Stimulated activated CD8-positive, alpha-beta memory T cell treated with anti-CD3 and anti-CD28 coated beads, Interleukin-4, amount 100 ng/mL, for 1 hour (primary cell): ENCODE measurements at places on chromosomes 4 and X.
A peak's percentile ranks its signal among the peaks of the same experiment; 100 is the strongest.

- DNase-seq = no peak
Observed at GRCh38 chrX:2928191-2928582, 952 bp downstream of the ARSD start.

DNA sequence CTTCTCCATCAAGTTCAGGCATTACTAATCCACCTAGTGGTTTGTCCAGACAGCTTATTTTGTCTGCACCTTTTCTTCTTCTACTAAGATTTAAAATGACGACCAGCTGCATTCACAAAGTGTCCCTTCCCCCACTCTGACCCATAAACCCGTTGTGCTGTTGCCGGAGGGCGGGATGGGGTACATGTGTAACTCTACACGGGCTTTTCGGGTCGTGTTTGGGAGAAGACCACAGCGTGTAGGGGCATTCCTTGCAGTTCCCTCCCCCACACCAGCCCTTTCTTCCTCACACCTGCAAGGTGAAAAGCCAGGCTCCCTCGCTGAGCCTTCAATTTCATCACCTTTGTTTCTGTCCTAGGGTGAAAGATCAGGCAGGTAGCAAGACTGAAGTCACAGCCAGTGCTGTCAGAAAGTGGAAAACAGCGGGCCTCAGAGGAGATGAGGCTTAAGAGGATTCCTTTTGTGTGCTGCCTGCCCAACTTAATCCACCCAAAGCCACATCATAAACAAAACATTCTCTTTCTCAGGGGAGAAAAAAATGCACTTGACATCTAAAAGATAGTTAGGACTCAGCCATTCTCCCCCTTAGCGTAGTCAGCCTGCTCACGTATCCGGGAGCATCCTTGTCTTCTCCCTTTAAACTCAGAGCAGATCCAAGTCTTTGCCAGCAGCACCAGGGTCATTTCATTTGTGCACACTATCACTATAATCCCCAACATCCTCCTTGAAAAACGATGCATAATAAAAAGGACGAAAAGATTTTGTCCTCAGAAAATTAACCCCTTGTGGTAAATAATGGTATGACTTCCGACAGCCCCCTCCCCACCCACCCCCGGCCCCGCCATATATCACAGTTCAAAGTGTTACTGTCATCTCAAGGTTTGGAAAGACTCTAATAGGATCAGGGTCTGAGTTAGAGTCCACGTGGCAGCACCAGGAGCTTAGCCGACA lies 599.0 kb downstream of the RAB28 start:
- DNase-seq = no peak

GRCh38 chrX:125436855-125437254 lies 117.2 kb downstream of the TEX13C start:
- DNase-seq = no peak

DNA sequence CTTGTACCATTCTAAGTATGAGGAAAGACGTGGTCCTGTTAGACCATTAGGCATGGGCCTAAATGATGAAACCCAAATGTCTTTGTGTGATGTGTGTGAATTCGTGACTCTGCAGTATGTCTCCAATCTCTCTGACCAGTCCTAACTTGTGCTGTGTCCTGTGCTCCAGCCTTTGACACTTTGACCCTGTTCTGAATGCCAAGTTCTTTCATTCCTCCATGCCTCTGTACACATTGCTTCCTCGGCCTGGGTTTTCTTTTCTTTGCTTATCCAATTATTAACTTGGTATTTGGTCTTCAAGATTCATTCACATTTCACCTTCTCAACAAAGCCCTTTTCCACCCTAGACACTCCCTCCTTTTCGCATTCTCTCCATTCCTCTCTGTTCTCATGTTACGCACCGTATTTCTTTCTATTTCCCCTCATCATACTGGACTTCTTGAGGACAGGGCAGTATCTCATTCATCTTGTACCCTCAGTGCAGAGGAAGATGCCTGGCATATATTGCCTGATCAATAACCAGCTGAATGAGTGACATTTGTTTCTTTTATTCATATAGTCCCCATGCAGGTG lies 138.7 kb downstream of the F11 start:
- DNase-seq = no peak

GRCh38 chrX:27162496-27162895 lies 300.6 kb downstream of the PPP4R3C start:
- no peak for DNase-seq

DNA sequence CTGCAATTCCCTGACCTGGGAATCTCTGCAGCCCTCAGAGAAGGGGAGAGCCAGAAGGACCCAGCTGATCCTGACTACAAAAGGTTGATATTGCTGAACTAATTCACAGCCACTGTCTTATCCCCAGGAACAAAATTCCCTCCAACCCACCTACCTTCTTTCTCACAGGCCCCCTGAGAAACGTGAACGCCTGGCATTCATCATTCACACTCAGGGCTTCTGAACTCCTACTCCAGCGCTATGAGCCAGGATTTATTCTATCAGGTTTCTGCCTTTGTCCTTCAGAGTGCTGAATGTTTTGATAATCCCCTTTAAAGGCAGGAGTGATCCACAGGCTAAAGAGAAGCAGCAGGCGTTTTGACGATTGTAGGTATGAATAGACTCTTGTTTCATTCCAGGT lies 76.5 kb downstream of the KCNIP4 start:
- no peak for DNase-seq

GRCh38 chr4:73222466-73223257 lies 35.9 kb downstream of the ANKRD17 start:
- peak; percentile 19 for DNase-seq

- no peak for DNase-seq
Observed at GRCh38 chrX:148995661-148996060, 495.2 kb downstream of the AFF2 start.

DNA sequence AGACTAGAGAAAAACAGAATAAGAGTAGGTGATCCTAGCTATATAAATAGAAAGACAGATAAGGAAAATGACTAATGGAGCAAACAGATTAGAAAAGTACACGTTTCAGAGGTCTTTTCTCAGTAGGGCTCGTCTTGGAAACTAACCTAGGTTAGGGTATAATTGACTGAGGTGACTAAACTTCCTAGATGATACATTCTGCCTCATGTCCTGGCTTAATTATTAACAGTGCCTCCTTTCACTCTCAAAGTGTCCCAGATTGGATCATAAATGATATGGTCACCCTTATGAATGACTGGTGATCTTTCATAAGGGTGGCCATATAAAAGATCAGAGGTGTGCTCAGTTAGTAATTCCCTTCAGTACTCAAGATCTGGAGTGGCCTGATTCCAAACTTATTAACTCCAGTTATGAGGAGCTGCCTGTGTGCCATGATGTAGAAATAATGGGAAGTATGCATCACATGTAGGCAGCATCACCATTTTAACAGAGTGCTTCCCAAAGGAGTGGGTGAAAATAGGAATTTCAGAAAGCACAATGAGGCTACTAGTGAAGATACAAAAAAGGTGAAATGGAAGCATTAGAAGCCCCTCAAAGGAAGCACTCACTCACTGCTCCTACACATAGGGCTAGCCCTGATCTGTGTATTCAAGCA lies 14.7 kb upstream of the GRIA3 start:
- DNase-seq = no peak

DNA sequence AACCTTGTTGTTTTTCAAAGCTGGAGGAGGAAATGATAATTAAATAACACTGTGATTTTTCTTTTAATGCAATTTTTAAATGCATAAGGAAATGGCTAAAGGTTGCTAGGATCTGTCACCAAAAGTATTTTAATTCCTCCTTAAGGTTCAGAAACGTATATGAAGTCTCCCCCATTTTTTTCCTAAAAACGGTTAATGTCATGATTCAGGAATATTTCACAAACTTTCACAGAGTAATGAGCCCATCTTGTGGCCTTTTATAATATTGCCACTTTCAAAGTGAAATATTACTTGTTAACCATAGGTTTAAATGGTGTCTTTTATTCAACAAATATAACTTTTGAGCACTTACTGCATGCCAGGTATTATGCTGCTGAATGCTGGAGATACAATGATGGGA lies 99.5 kb upstream of the USP38 start:
- DNase-seq = no peak

GRCh38 chr4:20617678-20618396 lies 82.4 kb upstream of the PACRGL start:
- no peak for DNase-seq

GRCh38 chrX:46589977-46590723 lies 16.6 kb downstream of the CHST7 start:
- no peak for DNase-seq

DNA sequence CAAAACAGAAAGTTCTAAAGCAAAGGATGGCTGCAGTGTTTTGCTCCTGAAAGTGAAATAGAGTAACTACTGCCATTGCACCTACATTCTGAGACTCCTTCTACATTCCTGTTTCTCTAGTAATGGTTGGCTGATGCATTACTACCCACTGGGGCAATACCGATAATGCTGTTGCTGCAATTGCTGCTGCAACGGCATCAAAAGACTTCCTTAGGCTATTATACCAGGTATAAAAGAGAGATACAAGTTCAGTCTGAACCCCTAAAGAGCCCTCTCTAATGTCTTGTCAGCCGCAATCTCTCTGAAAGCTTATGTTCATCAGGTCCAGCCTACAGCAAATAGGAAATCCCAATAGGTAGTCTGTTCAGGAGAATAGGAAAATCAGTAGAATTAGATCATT lies 338.4 kb downstream of the PABPC4L start:
- DNase-seq = no peak

DNA sequence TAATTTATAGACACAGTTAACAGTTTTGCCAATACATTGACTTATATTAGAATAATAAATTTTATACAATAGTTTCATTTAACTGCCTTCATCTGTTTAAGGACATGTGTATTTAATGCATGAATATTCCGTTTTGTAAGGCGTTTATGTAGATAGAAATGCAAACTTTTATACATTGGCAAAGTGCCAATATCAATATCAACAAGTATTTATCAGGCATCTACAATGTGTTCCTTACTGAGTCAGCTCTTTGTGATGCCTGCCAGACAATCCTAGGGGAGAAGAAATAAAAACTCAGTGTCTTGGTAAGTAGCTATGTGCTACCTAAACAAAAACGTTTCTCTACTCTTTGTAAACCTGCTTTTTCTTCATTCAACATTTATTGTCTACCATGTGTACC lies 1142.2 kb downstream of the C4orf33 start:
- DNase-seq = no peak

GRCh38 chr4:150562250-150562649 lies 19.7 kb upstream of the MAB21L2 start:
- no peak for DNase-seq

- no peak for DNase-seq
Observed at GRCh38 chr4:38605753-38606586, 58.0 kb upstream of the KLF3 start.

GRCh38 chr4:3756343-3757059 lies 9.7 kb upstream of the ADRA2C start:
- no peak for DNase-seq

GRCh38 chrX:133746593-133746992 lies 238.8 kb downstream of the GPC3 start:
- no peak for DNase-seq

GRCh38 chr4:40525752-40526598 lies 103.7 kb downstream of the RBM47 start:
- no peak for DNase-seq

DNA sequence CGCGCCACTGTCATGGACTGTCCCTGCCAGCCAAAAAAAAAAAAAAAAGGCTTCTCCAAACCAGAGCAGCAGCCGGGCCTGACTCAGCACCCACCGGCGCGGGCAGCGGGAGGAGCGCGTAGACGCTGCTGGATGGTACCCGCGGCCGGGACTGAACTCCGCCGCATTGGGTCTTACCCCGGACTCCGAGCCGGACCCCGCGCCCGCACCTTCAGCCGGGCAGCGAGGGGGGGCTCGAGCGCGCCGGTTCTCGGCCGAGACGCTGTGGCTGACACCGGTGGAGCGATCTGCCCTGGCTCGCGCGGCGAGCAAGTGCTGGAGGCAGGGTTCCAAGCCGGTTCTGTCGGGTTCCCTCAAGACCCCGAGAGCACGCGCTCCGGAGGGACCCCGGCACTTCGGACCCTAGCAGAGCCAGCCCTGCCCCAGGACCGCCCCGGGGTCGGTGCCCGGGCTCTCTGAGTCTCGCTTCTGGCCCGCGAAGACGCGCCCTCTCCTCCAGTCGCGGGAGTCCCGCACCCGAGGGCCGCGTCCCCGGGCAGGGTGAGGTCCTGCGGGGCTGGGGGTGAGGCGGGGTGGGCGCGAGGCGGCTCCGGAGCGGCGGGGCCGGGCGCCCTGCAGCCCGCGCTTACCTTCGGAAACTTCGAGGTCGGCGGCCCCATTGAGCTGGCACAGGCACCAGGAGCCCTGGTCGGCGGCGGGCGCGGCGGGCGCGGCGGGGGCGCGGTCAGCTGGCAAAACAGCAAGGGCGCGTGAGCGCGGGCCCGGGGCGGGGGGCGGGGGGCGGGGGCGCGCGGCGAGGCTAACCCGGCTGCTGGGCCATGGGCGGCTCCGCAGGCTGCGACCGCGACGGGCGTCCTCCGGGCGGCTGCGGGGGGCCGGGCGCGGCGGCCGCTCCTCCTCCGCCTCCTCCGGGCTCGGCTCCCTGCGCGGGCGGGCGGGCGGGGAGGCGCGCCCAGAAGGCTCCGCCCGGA lies 11.8 kb upstream of the MAN2B2 start:
- DNase-seq = no peak

GRCh38 chr4:91958596-91958995 lies 345.2 kb upstream of the GRID2 start:
- DNase-seq = no peak

DNA sequence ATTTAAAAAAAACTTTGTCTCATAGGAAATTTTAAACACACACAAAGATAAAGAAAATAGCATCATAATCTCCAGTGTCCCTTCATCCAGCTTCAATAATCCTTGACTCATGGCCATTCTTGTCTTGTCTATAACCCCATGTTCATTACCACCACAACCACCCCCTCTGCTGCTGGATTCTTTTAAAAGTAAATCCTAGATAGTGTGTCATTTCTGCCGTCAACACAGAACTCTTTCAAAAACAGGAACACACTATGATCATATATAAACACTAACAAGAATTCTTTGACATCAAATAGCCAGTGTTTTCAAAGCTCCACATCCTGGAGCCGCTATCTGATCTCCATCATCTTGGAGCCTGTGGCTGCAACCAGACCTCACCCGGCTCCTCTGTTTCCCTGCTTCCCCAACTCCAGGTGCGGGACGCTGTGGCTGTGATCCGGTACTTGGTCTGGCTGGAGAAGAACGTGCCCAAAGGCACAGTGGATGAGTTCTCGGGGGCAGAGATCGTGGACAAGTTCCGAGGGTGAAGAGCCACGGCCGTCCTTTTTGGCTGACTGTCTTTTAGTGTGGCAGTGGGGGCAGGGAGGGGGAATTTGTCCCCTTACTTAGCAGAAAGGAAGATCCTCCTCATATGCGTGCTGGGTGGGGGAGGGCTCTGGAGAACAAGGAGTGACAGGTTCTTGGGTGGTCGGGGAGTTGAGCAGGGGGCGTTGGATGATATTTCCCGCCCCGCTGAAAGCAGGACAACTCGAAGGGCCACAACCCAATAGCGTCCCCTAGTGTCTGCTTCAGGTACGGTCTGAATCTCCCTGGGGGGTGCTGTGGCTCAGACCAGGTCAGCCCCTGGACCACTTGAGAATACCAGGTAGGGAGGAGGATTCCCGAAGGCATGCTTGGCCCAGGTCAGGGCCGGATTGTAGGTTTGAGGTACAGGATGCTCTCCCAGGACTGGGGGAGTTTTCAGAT lies 15.6 kb downstream of the XPNPEP2 start:
- DNase-seq = no peak

- DNase-seq = no peak
Observed at GRCh38 chr4:33467291-33467690, 2747.1 kb downstream of the PCDH7 start.
